ENCODE measurements at places on chromosomes 6 and 20. TPM values are rescaled to one million over a fixed set of nuclear protein-coding genes. Genes with fewer than 3 reads are reported as not detected.
A peak's percentile ranks its signal among the peaks of the same experiment; 100 is the strongest.

Gene SLC32A1
- 0.59 TPM for total RNA-seq

Gene KCNK5
- total RNA-seq, result 0.71 TPM

Gene SYNDIG1
- total RNA-seq, result 10.4 TPM

GRCh38 chr20:46209930-46210671 is 92.0 kb downstream of the CD40 start:
- DNase-seq, result peak; percentile 43

- DNase-seq, result no peak
Observed at GRCh38 chr6:25601800-25602673, 50.0 kb upstream of the SCGN start.

GRCh38 chr20:32971703-32972161 is 32.5 kb downstream of the SUN5 start:
- no peak for DNase-seq

DNA sequence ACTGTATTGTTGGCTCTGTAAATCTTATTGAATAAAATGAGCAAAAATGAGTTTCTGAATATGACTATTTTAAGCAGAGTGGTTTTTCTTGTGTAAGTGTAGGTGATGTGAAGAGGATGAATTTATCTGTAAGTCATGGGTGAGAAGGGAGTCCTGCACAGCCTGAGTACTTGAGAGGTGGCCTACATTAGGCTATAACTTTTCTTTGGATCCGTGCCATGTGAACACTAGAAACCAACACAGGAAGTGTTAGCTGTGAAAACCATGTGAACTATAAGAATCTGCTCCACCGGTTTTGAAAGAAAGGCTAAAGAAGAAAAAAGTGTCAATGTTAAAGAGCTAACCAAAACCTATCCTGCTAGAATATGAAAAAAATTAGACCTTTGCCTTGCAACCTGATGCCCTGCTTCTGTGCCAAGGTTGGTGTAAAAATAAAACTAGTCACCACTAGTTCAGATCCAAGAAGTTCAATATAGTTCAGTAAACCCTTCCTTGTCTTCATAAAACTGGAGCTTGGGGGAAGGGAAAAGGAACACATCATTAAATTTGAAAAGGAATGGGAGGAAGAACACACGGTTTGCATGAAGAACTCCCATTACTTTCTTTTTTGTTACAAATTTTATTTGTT is 21.3 kb downstream of the PLCB1 start:
- DNase-seq, result no peak

DNA sequence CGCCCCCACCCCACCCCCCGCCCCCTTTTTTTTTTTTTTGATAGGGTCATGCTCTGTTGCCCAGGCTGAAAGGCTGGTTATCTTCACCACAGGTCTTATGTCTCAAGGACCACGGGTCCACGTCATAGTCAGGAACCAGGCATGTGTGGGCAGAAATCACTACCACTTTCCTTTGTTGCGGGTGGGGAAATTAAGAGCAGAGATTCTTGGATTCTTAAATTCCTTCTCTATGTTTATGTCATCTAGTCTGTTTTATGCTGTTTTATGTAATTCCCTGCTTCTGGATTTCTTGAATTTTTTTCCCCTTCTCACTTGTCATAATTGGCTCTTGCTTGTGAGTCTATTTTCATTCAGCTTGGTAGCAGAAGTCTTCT is 25.8 kb upstream of the PLCG1 start:
- DNase-seq, result no peak

Gene SNAP91
- 52.4 TPM for total RNA-seq

Gene CTCFL
- total RNA-seq, result not detected

- DNase-seq, result no peak
Observed at GRCh38 chr20:42098418-42098817, 480.2 kb upstream of the CHD6 start.

GRCh38 chr20:1362484-1362883 is 30.4 kb downstream of the FKBP1A start:
- no peak for DNase-seq

- no peak for DNase-seq
Observed at GRCh38 chr20:8082989-8083388, 49.1 kb upstream of the PLCB1 start.

All from glutamatergic neuron (in vitro differentiated cells).